ENCODE measurements at places on chromosomes 7 and 10.
A peak's percentile ranks its signal among the peaks of the same experiment; 100 is the strongest.

DNA sequence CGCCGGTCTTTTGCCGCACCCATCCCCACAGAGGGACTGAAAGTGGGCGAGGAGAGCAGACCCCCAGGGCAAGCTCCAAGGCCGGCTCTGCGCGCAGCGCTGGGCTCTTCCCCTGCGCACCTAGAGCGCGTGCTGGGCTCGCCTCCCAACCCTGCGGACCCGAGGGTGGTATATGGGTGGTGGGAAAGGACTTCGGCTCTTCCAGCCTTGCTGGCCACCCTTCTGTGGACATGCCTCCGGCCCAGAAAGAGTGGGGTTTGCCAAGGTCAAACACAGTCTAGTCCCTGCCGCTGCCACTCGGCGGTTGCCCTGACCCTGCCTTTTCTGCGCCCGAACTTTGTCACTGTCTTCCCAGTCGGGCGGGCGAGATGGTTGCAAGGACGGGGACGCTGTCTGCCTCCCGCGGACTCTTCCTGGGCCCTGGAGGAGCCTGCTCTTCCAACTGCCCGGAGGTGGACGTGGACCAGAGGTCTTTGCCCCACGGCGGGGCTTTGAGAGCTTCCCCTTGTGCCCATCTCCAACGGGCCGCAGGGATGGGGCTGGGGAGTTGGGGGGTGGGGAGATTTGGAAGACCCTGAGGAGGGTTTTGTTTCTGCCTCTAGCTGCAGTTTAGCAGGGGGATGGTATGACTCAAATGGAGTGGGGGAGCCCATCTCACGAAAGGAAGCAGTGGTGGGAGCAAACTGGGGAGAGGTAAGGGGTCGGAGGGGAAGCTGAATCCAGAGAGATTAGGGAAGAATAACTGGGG, 1.5 kb downstream of the ADCY1 start:
- DNase-seq: no peak

DNA sequence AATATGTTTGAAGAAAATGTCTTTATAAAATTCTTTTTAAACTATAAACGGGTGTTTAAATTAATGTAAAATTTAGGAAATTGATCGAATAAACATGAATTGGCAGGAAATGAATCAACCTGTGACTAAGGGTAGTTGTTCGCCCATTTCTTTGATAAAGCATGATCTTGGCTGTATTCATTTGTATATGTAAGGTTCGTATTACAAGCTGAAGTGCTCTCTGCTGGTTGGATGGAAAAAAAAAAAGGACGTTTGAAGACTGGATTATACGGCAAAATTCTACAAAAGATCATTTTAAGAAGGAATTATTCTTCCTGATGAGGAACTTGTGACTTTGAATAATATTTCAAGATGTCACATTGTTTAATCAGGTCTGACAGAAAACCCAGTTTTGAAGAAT, 185.4 kb upstream of the ANK3 start:
- no peak for DNase-seq

DNA sequence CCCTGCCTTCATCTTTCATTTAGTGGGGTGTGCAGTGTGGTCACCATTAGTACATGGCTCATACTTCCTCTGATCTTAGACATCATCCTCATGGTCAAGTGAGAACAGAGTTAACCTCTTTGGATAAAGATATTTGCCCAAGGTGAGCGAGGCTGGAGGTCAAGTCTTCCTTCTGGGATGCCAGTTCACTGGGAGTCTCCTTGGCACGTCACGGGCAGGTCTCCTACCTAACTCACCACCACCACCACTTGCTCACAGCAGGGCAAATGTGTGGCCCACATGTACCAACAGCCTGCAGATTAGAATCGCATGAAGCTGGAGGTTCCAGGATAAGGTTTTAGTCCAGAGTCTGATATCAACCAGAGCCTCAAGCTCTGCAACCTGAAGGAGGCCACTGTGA, 164.6 kb downstream of the USP6NL start:
- DNase-seq: no peak

DNA sequence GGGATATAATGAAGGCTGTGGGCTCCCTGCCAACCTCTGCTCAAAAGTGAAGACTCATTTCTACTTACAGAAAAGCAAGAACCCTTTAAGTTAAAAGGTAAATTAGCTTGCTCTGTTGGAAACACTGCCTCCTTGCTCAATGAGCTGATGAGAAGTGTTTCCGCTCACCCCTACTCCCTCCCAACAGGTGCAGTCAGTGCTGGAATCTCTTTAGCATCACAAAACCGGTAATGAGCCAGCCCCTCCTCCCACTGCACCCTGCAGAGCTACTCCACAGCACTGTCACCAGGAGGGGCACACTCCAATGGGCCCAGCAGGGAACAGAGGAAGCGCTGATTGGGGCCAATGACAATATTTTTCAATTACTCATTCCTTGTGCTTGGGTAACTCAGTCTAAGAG, 262.5 kb downstream of the TCERG1L start:
- no peak for DNase-seq

DNA sequence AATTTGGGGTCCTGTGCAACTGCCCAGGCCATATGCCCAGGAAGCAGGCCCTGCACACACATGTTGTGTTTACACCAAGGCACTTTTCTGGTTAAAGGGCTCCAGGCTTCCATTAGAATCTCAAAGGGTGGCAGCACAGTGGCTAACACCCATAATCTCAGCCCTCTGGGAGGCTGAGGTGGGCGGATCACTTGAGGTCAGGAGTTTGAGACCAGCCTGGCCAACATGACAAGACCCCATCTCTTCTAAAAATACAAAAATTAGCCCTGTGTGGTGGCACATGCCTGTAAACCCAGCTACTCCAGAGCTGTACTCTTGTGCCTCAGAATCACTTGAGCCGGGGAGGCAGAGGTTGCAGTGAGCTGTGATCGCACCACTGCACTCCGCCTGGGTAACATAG, 53.6 kb downstream of the SPOCK2 start:
- no peak for DNase-seq

DNA sequence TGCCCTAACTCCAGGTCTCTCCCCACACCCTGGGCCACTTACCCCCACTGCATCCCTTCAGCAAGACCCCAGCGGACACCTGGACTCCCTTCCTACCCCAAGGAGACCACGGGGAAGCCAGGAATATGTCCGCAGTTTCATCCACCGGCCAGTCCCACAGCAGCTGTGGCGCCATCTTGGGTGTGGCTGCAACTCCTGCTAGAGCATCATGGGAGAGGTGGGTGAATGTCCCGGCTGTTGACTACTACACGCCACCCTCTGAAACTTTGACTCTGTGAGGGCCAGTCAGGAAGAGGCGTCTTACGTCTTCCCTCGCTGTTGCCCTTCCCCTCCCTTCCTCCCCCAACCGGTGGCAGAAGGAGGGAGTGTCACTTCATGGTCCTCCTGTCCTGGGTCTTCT, 238.3 kb upstream of the RNF32 start:
- DNase-seq: no peak

GRCh38 chr10:18753312-18753895, 94.2 kb downstream of the ARL5B start:
- no peak for DNase-seq

DNA sequence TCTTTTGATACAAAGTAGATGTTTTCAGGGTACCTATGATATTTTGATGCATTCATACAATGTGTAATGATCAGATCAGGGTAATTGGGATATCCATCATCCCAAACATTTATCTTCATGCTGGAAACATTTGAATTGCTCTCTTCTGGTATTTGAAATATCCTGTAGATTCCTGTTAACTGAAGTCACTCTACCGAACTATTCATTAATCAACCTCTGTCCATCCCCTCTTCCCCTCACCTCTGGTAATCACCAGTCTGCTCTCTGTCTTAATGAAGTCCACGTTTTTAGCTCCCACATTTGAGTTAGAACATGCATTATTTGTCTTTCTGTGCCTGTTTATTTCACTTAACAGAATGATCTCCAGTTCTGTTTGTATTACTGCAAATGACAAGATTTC, 11.3 kb downstream of the MTG1 start:
- no peak for DNase-seq

- no peak for DNase-seq
These were observed 52.0 kb downstream of the CUL1 start for GRCh38 chr7:148750442-148751355.

DNA sequence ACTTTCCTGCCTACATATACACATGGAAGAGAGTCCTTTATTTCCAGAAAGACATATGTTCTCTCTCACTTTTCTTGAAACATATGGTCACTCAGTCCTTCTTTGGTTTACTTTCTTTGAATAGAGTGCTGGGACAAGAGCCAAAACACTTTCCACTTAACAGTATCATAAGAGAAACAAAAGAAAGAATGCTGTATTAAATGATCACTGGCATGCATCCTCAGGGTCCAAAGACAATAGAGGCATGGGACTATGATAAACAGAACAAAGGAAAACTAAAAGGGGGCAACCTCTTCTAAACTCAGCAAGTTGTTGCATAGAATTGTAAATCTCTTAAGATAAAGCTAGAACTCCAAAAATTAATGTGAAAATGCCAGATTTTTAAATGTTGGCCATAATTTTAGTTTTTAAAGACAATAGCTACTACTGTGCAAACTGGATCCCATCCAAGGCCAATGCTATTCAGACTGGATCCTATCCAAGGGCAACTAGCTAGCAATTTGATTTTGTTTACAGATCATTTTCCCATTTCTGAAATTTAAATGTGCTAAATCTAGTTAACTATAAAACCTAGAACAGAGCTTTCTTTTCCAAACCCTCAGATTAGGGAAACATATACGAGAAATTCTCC, 687.5 kb downstream of the SORCS3 start:
- no peak for DNase-seq

DNA sequence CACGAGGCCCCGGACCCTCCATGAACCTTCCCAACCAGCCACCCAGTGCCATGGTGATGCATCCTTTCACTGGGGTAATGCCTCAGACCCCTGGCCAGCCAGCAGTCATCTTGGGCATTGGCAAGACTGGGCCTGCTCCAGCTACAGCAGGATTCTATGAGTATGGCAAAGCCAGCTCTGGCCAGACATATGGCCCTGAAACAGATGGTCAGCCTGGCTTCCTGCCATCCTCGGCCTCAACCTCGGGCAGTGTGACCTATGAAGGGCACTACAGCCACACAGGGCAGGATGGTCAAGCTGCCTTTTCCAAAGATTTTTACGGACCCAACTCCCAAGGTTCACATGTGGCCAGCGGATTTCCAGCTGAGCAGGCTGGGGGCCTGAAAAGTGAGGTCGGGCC, 90.6 kb upstream of the PDCD4 start:
- no peak for DNase-seq

DNA sequence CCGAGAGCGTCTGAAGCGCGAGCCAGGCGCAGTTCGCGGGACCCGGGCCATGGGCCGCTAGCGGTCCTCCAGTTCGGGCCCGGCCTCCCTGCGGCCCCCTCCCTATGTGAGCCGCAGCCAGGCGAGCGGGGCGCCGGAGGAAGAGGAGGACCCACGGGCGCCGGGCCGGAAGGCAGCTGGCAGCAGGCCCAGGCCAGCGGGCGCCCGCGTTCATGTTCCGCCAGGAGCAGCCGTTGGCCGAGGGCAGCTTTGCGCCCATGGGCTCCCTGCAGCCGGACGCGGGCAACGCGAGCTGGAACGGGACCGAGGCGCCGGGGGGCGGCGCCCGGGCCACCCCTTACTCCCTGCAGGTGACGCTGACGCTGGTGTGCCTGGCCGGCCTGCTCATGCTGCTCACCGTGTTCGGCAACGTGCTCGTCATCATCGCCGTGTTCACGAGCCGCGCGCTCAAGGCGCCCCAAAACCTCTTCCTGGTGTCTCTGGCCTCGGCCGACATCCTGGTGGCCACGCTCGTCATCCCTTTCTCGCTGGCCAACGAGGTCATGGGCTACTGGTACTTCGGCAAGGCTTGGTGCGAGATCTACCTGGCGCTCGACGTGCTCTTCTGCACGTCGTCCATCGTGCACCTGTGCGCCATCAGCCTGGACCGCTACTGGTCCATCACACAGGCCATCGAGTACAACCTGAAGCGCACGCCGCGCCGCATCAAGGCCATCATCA, 1.1 kb downstream of the ADRA2A start:
- DNase-seq: peak; percentile 46

GRCh38 chr10:129728905-129729795, 234.9 kb downstream of the EBF3 start:
- DNase-seq: no peak

- DNase-seq: no peak
These were observed 262.3 kb downstream of the PTEN start for GRCh38 chr10:88125766-88126165.

GRCh38 chr10:114956466-114956865, 18.5 kb downstream of the TRUB1 start:
- no peak for DNase-seq

GRCh38 chr10:28581916-28582315, 49.0 kb downstream of the WAC start:
- no peak for DNase-seq

DNA sequence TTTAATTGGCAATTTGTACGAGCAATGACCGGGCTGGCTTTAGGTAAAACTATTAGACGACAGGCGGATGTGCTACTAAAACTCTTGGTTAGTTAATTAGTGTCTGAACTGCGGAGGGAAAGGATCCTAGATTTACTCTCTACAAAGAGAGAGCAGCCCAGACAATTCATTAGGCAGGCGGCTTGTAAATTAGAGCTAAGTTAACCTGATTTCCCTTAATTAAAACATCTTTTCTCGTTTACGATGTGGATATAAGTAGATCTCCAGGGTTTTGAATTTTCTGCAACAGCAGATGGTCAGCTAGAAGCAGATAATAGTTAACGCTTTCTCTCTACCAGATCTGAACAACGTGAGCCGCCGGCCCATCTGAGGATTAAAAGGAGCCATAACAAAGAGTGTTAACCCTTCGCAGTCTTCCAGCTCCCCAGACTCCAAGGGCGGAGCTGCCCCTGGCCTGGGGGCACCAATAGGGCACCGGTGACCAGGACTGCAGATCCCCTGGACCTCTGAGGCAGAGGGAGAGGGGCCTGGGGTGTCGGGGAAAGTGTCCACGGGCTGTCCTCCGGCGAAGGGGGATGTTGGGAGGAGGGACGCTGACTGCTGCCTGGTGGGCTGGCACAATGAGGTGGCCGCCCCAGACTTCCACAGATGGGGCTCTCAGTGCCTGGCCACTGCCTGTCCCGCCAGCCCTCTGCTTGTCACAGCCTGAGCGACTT, 6.3 kb upstream of the UNCX start:
- no peak for DNase-seq

- DNase-seq: peak; percentile 32
These were observed 34.4 kb upstream of the GRID1 start for GRCh38 chr10:86400705-86401587.

- DNase-seq: no peak
These were observed 433.7 kb upstream of the PFKP start for GRCh38 chr10:2633630-2634029.

GRCh38 chr7:5667391-5667790, 114.1 kb downstream of the RNF216 start:
- peak; percentile 64 for DNase-seq

DNA sequence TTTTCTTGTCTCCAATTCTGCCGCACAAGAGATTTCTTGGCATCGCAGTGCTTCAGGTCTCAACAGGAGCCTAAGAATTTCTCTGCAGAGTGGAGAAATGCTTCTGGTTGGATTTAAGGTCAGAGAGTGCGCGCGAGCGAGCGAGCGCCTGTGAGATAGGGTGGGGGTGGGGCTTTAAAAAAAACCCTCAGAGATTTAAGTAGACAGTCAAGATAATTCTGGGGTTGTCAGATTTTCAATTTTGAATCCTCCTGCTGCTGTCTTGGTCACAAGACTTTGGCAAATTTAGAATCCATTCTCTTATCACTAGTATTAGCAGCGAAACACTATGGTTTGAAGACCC, 49.7 kb downstream of the CPEB3 start:
- DNase-seq: no peak

- DNase-seq: peak; percentile 21
These were observed 3.0 kb upstream of the WASL start for GRCh38 chr7:123751821-123752220.

GRCh38 chr10:35300063-35300699, 36.1 kb upstream of the CCNY start:
- DNase-seq: peak; percentile 13

Measured in lung microvascular endothelial cell (primary cell).